ENCODE measurements at places on chromosomes 16 and 17.

DNA sequence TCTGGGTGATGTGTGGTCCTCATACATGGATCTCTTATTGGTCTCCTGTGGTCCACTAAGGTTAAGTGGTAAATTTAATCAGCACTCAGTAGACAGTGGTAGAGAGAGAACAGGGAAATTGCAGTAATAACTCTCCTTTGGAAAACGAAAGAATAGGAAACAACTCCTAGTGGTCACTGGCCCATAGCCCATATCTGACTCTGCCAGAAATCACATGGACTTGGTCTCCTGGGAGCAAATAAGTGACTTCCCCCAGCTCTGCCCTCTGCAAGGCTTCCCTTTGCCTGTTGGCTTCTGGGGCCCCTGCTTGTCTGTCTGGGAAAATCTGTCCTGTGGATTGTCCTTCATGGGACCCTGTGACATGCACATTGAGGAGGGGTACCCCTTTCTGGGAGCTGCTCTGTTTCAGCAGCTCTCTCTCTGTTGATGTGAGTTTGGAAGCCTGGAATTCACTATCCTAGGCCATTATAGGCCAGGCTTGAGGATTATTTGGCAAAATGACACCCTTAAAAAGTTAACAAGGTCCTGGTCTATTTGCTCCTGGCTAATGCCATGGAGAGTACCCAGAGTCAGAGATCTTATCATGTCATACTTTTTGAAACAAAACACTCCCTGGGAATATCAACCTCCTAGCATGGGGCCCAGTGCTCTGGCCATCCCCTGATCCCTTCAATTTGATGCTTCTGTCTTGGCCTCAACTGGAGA is 58.0 kb upstream of the HNF1B start:
- no peak for DNase-seq

GRCh38 chr17:33099252-33099651 is 107.6 kb downstream of the SPACA3 start:
- DNase-seq = no peak

GRCh38 chr17:59361916-59362810 is 30.7 kb downstream of the YPEL2 start:
- DNase-seq = no peak

- DNase-seq = no peak
These were observed 3.3 kb upstream of the ZG16 start for GRCh38 chr16:29774730-29775129.

- DNase-seq = no peak
These were observed 23.7 kb downstream of the YPEL2 start for GRCh38 chr17:59355030-59355701.
